ENCODE measurements at places on chromosomes 5 and 9.

- H3K27me3 ChIP-seq = no peaks in the 10 kb centered on the region
- H3K36me3 ChIP-seq = no peaks in the 10 kb centered on the region
- DNase-seq = no peak
- no peak overlapping the region for H3K27ac ChIP-seq
- no peaks in the 10 kb centered on the region for H3K4me1 ChIP-seq
Measured at GRCh38 chr9:116626762-116627161, 60.3 kb upstream of the TRIM32 start.

DNA sequence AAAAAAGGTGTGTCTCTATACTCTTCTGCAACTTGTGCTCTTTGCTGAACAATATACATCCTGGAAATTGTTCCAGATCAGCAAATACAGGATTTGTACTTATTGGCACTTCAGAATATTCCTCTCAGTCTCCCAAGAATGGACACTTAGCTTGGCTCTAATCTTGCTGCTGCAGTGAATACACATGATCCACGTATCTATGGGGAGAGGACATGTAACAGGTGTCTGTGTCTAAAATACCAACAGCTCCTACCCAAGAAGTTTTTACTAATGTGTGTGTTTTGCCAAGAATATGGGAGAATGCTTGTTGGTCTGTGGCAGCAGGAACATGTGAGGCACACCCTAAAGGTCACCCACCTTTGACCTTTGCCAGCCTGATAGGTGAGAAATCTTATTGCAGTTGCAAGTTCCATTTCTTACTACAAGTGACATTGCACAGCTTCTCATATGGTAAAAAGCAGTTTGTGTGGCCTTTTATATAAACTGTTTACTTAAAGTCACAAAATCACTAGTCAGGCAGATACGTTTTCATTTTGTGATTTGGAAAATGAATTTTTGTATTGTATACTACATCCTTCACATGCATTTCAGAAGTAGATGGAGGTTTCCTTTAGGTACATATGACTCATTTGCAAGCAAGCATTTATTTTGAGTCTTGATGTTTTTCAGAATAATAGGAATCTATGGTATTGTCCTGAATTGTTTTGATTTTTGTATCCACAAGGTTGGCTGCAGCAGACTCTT, 35.8 kb downstream of the PHF2 start:
- no peak overlapping the region for H3K27ac ChIP-seq
- H3K27me3 ChIP-seq = no peaks in the 10 kb centered on the region
- DNase-seq = no peak
- no peak overlapping the region for H3K4me3 ChIP-seq
- peaks cover 17% of the 10 kb centered on the region for H3K36me3 ChIP-seq
- H3K4me1 ChIP-seq = peaks cover 4% of the 10 kb centered on the region

- H3K36me3 ChIP-seq = no peaks in the 10 kb centered on the region
- H3K4me1 ChIP-seq = no peaks in the 10 kb centered on the region
- H3K4me3 ChIP-seq = no peak overlapping the region
- no peaks in the 10 kb centered on the region for H3K27me3 ChIP-seq
- no peak overlapping the region for H3K27ac ChIP-seq
- no peak for DNase-seq
Measured at GRCh38 chr5:130183115-130183514, 278.9 kb downstream of the CHSY3 start.

- H3K4me3 ChIP-seq = peak overlapping the region; percentile 34
- peaks cover 2% of the 10 kb centered on the region for H3K36me3 ChIP-seq
- no peak for DNase-seq
- H3K4me1 ChIP-seq = peaks cover 42% of the 10 kb centered on the region
- no peaks in the 10 kb centered on the region for H3K27me3 ChIP-seq
Measured at GRCh38 chr5:56829137-56829908, 14.0 kb downstream of the MAP3K1 start.

GRCh38 chr9:124008303-124008693, 3.3 kb upstream of the LHX2 start:
- peaks cover 17% of the 10 kb centered on the region for H3K4me1 ChIP-seq
- DNase-seq = no peak
- no peak overlapping the region for H3K4me3 ChIP-seq
- H3K36me3 ChIP-seq = no peaks in the 10 kb centered on the region
- H3K27ac ChIP-seq = peak overlapping the region; percentile 61
- peaks cover 83% of the 10 kb centered on the region for H3K27me3 ChIP-seq

DNA sequence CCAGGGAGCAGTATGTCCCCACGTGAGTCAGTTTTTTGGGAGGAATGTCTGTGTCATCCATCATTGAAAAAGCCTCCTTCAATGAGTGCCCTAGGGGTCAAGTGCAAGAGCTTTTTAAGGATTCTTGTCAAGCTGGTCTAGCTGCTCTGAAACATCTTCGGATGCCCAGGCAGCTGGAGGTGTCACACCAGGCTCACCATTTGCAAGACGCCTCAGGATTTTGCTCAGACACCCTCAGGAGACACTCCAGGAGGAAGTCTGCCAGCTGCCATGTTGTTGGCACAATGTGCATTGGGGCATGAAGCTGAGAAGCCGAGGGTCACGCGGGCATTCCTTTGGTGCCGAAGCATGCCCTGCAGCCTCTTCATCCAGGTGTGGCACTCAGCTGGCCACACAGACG, 111.1 kb upstream of the S1PR3 start:
- peaks cover 6% of the 10 kb centered on the region for H3K27me3 ChIP-seq
- peaks cover 4% of the 10 kb centered on the region for H3K4me1 ChIP-seq
- DNase-seq = no peak

DNA sequence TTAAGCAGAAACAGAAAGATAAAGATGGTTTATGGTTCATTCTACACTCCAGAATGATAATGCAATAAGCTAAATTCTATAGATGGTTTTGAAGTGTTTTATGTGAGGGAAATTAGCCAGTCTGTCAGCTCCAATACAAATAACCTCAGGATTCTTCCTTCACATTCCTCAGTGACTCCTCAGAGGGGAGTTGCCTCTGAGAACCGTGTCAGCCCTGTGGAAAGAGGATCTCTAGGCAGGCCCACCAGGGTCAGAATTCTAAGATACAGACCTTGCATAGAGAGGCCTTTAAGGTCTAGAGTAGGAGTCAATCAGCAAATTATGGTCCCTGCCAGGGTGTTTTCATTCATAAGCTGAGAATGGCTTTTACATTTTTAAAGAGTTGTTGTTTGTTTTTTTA, 26.6 kb downstream of the RUSC2 start:
- no peak overlapping the region for H3K4me3 ChIP-seq
- no peaks in the 10 kb centered on the region for H3K36me3 ChIP-seq
- DNase-seq = no peak

- no peak overlapping the region for H3K4me3 ChIP-seq
- DNase-seq = no peak
- no peaks in the 10 kb centered on the region for H3K36me3 ChIP-seq
- peaks cover 7% of the 10 kb centered on the region for H3K27me3 ChIP-seq
- no peak overlapping the region for H3K27ac ChIP-seq
Measured at GRCh38 chr5:96149546-96149945, 187.9 kb upstream of the ELL2 start.

- no peaks in the 10 kb centered on the region for H3K36me3 ChIP-seq
- no peak overlapping the region for H3K27ac ChIP-seq
- peaks cover 8% of the 10 kb centered on the region for H3K4me1 ChIP-seq
- DNase-seq = peak; percentile 73
Measured at GRCh38 chr9:21395778-21396717, 10.8 kb upstream of the IFNA2 start.

GRCh38 chr9:17719053-17719452, 140.2 kb downstream of the SH3GL2 start:
- no peaks in the 10 kb centered on the region for H3K36me3 ChIP-seq
- H3K4me1 ChIP-seq = peaks cover 5% of the 10 kb centered on the region
- H3K27me3 ChIP-seq = no peaks in the 10 kb centered on the region
- no peak overlapping the region for H3K4me3 ChIP-seq
- H3K27ac ChIP-seq = no peak overlapping the region

- H3K27me3 ChIP-seq = peaks cover 95% of the 10 kb centered on the region
- H3K4me1 ChIP-seq = peaks cover 38% of the 10 kb centered on the region
- H3K4me3 ChIP-seq = peak overlapping the region; percentile 29
- no peaks in the 10 kb centered on the region for H3K36me3 ChIP-seq
- DNase-seq = no peak
- no peak overlapping the region for H3K27ac ChIP-seq
Measured at GRCh38 chr9:37033141-37033540, 927 bp downstream of the PAX5 start.

DNA sequence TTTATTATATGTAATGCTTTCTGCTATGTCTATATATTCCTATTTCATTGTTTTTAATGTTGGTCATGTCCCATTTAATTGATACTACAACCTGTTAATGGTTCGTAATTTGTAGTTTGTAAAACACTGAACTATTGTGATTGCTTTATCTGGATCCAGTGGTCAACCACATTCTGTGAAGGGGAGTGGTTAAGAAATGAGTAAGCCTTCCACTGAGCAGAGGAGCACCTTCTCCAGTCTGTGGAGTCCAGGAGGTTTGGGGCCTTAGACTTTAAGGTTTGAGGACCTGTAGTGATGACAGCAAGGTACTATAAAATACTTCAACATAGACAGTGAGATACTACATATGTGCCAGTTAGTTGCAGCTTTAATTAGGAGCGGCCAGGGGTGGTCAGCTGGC, 67.7 kb upstream of the RAD23B start:
- H3K36me3 ChIP-seq = no peaks in the 10 kb centered on the region
- peaks cover 14% of the 10 kb centered on the region for H3K4me1 ChIP-seq
- no peak overlapping the region for H3K27ac ChIP-seq
- no peak for DNase-seq
- H3K4me3 ChIP-seq = no peak overlapping the region

DNA sequence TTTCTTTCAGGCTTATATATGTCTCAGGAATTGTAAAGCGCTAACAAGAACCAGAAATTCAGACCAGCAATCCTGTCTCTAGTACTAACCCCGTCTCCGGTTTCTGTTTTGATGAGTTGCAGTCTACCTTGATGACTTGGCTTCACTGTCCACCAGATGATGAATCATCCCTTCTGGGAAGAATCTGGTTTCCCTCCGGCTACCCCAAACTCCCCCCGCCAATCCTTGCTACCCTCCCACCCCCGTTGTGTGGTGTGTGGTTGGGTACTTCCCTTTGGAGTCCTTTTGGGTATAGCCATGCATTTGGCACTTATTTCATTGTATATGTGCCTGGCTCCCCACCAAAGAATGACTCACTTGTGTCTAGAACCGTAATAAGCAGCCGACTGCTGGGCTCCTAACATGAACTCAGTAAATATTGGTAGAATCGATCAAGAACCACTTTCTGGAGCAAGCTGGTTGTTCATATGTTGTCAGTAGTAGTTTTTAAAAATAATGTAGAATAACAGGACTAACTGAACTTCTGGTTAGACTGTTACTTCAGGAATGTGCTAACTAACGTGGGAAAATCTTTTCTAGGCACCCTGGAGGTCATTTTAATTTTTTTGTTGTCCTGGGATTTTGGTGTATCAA, 8.3 kb upstream of the TGFBI start:
- H3K27ac ChIP-seq = no peak overlapping the region
- peaks cover 18% of the 10 kb centered on the region for H3K27me3 ChIP-seq
- no peaks in the 10 kb centered on the region for H3K4me1 ChIP-seq
- no peaks in the 10 kb centered on the region for H3K36me3 ChIP-seq
- H3K4me3 ChIP-seq = no peak overlapping the region
- no peak for DNase-seq

DNA sequence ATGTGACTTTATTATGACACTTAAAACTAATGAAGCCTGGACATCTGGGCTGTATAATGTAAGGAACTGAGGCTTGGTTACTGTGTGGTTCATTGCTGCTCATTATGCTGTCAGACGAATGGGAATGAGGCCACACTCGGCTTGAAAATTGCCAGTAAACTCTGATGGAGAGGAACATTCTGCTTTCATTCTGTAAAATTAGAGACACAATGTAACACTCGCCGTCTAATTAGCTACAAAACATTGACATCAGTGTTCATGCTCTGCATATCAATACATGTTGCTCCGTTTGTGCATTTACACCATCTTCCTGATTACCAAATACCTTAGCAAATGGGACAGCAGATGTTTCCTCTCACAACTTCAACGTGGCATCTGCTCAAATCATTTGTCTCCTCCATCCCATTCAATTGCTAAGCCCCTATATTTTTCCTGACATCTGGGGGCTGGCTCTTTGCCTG, 133.0 kb downstream of the SLC28A3 start:
- H3K4me1 ChIP-seq = no peaks in the 10 kb centered on the region
- DNase-seq = no peak
- no peaks in the 10 kb centered on the region for H3K36me3 ChIP-seq
- H3K27me3 ChIP-seq = peaks cover 9% of the 10 kb centered on the region

- DNase-seq = no peak
- H3K27ac ChIP-seq = no peak overlapping the region
- no peaks in the 10 kb centered on the region for H3K36me3 ChIP-seq
- no peak overlapping the region for H3K4me3 ChIP-seq
Measured at GRCh38 chr5:124702525-124702924, 43.9 kb downstream of the ZNF608 start.

DNA sequence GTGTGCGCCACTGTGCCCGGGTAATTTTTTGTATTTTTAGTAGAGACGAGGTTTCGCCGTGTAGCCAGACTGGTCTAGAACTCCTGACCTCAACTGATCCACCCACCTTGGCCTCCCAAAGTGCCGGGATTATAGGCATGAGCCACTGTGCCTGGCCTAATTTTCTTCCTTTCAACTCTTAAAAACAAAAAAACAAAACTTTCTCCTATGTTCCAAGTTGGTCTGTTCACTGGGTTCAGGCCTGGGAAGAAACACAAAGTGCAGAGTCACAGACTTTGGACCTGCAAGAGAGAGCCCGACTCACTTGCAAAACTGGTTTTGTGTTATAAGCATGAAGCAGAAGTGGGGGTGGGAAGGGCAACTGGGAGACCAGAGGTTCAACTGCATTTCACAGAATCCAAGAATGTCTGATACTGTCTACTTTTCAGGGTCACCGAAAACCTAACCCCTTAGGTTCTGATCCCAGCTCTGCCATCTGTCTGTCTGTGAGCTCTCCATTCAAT, 5.2 kb upstream of the HDHD3 start:
- no peak overlapping the region for H3K27ac ChIP-seq
- no peaks in the 10 kb centered on the region for H3K4me1 ChIP-seq
- no peak for DNase-seq
- H3K36me3 ChIP-seq = no peaks in the 10 kb centered on the region
- peaks cover 5% of the 10 kb centered on the region for H3K27me3 ChIP-seq
- H3K4me3 ChIP-seq = no peak overlapping the region

GRCh38 chr5:166671811-166672210, 1619.6 kb upstream of the WWC1 start:
- no peaks in the 10 kb centered on the region for H3K4me1 ChIP-seq
- H3K36me3 ChIP-seq = no peaks in the 10 kb centered on the region
- H3K27ac ChIP-seq = no peak overlapping the region
- no peak for DNase-seq
- H3K4me3 ChIP-seq = no peak overlapping the region
- H3K27me3 ChIP-seq = no peaks in the 10 kb centered on the region
